ENCODE measurements at places on chromosomes 11 and 22.

GRCh38 chr11:279966-280705 lies 1.9 kb downstream of the NLRP6 start:
- peak; percentile 89 for DNase-seq

DNA sequence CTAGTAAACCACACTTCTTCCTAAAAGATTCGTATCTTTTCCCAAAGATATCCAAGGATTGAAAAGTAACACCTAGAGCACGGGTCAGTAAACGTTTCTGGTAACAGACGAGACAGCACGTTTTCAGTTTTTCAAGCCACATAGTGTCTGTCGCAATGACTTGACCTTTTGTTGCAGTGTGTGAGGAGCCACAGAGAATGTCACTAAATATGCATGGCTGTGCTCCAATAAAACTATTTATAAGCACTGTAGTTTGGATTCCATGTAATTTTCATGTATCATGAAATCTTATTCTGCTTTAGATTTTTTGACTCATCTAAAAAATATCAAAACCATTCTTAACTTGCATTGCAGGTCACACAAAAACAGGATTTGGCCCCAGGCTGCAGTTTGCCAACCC lies 18.3 kb upstream of the MICAL3 start:
- DNase-seq = no peak

- no peak for DNase-seq
These were observed 27.9 kb upstream of the RIC3 start for GRCh38 chr11:8196749-8197148.

DNA sequence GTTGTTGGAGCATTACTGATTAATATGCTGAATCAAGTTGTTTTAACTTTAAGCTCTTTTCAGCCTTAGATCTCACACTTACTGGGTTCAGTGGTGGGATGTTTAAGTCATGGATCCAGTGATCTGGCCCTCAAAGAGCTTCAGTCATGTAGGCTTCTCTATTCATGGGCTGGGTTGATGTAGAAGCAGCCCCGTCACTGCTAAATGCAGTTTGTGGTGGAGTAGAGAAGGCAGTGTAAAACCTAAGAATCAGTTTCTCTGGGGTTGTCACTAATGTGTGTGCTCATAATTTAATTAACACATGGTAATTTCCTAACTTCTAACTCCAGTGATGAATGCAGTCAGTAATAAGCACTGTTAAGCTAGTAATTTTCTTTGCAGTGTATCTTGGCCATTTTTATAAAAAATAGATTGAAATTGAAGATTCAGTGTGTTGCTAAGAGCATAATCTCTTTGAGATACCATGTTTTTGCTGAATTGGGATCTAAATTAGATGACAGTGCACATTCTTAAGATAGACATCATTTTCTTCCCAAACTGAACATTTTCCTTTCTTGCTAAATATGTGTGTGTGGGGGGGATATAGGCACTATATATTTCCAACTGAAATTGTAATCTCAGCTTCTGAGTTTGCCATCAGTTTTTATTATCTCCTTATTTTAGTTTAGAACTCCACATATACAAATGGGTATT lies 9.0 kb downstream of the SPCS2 start:
- no peak for DNase-seq

DNA sequence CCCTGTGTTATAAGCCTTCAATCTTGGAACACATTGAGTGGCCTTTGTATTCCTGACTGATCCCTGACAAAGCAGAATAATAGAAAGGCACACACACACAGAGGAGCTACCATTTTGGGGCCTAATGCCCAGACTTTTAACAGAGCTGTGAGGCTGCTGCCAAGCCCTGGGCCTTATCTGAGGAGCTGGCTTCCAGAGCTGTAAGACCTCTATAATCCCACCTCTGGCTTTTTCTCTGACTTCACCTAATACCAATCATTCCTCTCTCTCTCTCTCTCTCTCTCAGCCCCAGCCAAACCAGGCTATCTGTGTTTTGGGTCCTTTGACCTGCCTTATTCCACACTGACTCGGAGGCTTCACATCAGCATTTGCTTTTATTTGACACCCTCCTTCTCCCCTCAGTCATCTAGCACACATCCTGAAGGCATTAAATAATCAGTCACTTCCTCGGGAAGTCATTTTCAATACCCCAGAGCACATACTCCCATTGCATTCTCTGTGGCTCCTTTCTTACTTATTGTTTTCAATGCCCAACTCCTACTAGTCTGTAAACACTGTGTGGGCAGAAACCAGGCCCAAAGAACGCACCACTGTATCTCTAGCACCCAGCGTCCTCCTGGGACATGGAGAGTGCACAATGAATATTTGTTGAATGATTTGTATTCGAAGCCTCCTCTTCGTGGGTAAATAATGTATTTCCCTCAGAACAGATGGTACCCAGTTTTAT lies 21.2 kb upstream of the TRIM44 start:
- no peak for DNase-seq

DNA sequence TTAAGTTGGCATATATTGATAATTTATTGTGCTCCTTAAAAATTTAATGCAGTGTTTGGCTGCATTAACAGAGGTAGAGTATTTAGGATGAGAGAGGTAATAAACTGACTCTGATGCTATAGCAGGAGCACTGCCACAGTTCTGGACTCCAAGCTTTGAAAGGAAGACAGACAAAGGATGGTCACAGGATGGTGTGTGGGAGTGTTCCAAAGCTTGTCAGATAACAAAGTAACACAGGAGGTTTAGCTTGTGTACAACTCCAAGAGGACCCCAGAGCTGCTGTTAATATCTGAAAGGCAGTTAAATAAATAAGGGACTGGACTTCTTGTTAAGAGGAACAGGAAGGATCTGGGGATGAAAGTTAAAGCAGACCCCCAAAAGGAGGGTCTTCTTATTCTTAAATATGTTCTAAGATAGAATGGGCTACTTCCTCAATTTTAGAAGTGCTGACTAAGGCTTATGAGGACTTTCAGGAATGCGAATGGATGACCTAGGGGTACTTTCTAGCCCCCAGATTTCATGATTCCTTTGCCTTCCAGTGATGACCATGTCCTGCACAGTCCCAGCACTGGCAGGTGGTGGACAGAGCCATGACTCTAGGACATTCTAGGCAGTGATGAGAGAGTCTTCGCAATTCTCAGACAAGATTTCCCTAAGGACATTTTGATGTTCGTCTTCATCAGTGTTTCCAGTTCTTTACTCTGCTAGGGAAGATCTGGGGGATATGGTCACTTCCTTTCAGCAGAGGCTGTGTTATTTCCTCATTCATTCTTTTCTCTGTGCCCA lies 149.1 kb upstream of the RASSF10 start:
- DNase-seq = no peak

DNA sequence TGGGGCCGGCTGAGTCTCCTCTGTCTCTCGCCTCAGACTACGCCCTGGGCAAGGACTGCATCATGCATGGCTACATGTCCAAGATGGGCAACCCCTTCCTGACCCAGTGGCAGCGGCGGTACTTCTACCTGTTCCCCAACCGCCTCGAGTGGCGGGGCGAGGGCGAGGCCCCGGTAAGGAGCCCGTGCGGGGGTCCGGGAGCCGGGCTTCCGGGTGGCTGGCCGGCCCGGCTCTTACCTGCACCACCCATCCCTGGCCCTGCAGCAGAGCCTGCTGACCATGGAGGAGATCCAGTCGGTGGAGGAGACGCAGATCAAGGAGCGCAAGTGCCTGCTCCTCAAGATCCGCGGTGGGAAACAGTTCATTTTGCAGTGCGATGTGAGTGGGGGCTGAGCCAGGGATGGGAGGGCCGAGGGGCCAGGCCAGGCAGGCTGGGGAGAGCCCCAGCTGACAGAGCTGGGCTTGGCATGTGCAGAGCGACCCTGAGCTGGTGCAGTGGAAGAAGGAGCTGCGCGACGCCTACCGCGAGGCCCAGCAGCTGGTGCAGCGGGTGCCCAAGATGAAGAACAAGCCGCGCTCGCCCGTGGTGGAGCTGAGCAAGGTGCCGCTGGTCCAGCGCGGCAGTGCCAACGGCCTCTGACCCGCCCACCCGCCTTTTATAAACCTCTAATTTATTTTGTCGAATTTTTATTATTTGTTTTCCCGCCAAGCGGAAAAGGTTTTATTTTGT lies 4.1 kb upstream of the ANKRD13D start:
- DNase-seq = no peak

- no peak for DNase-seq
These were observed 6.9 kb downstream of the ARVCF start for GRCh38 chr22:20009582-20010306.

DNA sequence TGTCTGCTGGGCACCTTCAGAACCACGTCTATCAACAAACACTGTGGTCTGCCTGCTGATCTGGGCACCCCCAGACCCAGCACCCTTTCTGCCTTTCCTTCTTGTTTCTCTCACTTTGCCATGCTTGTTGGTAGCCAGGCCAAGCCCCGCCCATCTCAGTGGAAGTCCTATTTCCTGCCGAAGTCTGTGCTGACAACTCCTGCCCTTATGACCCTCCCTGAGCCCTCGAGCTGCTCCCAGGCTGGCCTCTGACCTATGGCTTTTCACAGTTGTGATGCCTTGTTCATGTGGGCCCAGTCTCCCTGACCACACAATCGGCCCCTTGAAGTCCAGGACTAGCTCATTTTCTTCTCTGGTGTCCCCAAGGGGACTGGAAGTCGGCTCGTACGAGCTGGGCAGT lies 132.1 kb downstream of the DSCAML1 start:
- peak; percentile 51 for DNase-seq

DNA sequence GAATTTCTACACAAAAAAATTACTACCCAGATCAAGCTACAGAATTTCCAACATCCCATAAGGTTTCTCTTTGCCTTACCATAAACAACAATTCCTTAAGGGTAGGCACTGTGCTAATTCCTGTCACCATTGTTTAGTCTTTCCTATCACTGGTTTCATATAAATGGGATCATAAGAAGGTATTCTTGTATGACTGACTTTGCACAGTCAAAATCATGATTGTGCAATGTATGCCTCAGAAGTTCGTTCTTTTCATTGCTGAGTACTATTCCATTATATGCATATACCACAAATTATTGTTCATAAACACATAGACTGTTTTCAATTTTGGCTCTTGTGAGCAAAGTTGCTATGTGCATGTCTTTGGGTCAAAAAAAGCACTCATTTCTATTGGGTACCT lies 611.6 kb upstream of the CADM1 start:
- DNase-seq = no peak

- DNase-seq = no peak
These were observed 23.0 kb downstream of the ADAMTS8 start for GRCh38 chr11:130405428-130405827.

- no peak for DNase-seq
These were observed 622.1 kb downstream of the OPCML start for GRCh38 chr11:132910011-132910760.

GRCh38 chr11:47667555-47667954 lies 25.2 kb upstream of the MTCH2 start:
- no peak for DNase-seq

- no peak for DNase-seq
These were observed 54.3 kb upstream of the MYEOV start for GRCh38 chr11:69239641-69240040.

DNA sequence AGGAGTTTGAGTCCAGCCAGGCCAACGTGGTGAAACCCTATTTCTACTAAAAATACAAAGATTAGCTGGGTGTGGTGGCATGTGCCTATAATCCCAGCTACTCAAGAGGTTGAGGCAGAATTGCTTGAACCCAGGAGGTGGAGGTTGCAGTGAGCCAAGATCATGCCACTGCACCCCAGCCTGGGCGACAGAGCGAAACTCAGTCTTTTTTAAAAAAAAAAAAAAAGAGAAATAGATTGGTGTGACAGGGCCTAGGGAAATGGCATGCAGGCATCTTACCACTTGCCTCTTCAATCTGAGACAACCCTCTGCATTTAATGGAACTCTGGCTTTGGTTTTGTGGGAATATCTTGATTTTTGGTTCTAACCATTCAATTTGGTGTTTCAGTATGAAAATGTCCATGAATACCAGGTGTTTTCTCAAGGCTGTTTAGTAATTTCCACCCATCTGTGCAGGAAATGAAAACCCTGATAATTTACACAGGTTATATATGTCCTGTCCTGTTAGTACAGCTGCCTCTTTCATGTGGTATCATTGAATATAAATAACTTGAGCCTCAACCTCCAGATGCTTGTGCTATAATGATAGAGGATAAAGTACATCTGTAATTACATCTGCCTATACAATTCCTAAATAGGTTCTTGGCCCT lies 8.4 kb downstream of the XBP1 start:
- no peak for DNase-seq

- DNase-seq = no peak
These were observed at the start of gene RAG2 for GRCh38 chr11:36598051-36598450. Gene RAG2, minus strand, starts transcription at chr11:36598236. Its CDS starts 4,068 bp downstream, at chr11:36594168.

- DNase-seq = no peak
These were observed 48.4 kb downstream of the SFI1 start for GRCh38 chr22:31544481-31545480.

DNA sequence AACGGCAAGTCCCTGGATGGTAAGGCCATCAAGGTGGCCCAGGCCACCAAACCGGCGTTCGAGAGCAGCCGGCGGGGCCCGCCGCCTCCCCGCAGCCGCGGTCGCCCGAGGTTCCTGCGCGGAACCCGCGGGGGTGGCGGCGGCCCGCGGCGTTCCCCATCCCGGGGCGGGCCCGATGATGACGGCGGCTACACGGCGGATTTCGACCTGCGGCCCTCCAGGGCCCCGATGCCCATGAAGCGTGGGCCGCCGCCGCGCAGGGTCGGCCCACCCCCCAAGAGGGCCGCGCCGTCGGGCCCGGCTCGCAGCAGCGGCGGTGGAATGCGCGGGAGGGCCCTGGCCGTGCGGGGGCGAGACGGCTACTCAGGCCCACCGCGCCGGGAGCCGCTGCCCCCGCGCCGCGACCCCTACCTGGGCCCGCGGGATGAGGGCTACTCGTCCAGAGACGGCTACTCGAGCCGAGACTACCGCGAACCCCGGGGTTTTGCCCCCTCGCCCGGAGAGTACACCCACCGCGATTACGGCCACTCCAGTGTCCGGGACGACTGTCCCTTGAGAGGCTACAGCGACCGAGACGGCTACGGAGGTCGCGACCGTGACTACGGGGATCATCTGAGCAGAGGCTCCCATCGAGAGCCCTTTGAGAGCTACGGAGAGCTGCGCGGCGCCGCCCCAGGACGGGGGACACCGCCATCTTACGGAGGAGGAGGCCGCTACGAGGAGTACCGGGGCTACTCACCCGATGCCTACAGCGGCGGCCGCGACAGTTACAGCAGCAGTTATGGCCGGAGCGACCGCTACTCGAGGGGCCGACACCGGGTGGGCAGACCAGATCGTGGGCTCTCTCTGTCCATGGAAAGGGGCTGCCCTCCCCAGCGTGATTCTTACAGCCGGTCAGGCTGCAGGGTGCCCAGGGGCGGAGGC lies 792 bp downstream of the RBMXL2 start:
- no peak for DNase-seq
